ENCODE measurements at places on chromosomes 5 and 9.

- DNase-seq, result no peak
These were observed 136.3 kb upstream of the ASTN2 start for GRCh38 chr9:117551171-117551570.

GRCh38 chr5:132591145-132591544, 34.4 kb downstream of the RAD50 start:
- no peak for DNase-seq

DNA sequence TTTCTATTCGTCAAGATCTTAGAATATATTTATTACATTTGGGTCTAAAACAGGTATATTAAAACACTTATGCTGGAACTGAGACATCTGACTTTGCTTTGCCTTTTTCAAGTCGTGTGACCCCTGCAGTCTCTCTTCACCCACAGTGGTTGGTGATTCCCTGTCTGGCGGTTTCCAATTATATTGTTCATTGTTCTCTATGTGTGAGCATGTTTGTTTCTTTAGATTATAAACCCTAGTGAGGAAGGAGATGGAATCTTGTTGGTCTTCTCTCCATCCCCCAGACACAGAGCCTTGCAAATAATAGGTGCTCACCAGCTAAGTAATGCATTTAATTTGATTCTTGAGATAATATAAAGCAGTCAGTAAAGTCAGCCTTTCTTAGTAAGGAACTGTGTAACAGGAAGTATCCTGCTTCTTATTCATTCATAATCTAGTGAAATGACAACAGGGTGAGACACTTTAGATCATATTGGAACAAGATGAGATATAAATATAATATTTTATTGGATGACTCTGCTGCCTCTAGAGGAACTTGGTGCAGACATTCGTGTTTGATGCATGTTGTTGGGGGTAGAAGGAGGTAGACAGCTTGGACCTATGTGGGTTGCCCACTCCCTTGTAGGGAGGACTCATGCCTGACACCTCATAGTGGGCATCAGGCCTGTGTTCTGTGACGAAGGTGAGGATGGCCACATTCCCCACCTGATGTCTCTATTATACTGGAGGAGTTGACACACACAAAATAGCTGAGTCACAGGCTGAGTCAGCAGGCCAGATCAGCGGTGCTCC, 88.1 kb downstream of the FGF1 start:
- DNase-seq, result no peak

- no peak for DNase-seq
These were observed at the start of gene HAND1 for GRCh38 chr5:154478224-154478565. Gene HAND1, minus strand, starts transcription at chr5:154478227. Its CDS starts 219 bp downstream, at chr5:154478008.

- no peak for DNase-seq
These were observed 93.4 kb downstream of the GNAQ start for GRCh38 chr9:77938163-77938562.

DNA sequence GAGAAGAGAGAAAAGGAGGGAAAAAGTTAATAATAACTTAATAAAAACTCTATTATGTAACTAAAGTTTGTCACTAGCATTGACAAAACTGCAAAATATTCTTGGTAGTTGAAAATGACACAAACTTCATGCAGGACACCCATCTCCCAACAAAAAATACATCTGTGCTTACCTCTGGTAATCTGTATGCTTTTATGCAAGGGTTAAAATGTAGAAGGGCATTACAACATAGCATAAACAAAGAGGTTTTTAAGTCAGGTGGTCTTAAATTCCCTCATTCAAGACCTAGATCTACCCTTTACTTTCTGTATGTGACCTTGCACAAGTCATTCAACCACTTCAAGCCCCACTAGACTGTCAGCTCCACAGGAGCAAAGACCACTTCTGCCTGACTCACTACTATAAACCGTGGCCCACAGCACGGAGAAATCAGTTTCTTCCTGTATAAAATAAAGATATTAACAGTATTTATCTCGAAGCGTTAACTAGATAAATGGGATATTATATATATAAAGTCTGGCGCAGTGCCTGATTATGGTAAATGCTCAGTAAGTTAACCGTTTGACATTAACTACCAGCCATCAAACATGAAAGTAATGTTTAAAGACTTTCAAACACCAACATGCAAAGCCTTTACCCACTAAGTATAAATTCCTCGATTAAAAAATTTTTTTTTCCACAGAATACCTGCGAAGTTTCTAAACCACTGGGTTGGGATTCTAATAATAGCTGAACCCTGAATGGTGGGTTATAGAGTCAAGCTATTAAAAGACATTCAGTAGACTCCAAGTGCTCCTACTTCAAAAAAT, 2.0 kb downstream of the FBXL17 start:
- DNase-seq, result no peak

DNA sequence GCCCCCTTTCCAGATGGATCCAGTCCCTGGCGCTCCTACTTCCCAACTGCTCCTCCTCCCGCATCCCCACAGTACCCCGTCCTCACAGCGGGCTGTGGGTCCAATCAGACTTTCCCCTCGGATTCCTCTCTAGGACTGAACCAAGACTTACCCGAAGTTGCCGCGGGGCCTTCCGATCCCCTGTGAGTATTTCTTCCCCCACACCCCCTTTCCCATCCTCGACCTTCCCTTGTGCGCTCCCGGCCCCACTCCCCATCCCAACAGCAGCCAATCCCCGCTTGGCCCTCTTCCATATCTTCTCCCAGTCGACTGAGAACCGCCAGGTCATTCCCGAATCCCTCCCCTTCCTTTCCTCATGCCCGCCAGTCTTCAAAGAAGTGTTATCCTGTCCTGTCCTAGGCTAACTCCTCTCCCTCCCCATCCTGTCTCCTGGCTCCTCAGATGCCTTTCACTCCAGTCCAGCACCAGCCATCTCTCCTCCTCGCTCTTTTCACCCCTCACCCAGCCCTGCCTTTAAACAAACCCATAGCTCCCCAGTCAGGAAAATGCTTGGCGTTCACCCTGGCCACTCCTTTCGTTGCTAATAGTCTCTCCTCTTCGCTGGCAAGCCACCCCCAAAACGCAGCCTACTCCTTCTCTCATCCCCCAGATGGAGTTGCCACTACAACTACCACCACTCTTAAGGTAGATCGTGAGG, 646 bp downstream of the SWI5 start:
- no peak for DNase-seq

DNA sequence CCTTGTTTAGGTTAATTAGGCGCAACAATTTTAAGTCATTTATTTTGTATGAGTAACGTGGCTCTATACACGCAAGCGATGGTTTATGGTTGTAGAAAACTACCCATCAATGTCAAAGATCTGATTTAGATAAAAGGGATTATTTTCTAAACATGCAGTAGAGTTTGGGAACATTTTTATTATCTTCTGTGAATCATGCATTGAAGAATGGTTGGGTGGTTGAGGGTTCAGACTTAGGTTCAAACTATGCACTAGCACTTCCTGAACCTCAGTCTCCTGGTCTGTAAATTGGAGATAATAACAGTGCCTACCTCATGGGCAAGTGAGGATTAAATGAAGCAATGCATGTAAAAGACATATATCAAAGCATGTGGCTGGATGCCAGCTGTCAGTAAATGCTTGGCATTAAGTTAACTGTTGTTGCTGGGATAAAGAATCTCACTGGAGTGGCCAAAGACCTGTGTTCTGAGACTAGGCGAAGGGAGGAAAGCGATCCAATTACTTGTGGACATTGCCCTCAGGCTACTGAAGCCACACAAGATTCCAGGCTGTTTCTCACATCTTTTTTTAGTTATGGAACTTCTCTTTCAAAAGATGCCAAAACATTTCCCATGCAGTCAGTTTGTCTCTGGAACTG, 1.1 kb upstream of the OTULINL start:
- DNase-seq, result no peak

DNA sequence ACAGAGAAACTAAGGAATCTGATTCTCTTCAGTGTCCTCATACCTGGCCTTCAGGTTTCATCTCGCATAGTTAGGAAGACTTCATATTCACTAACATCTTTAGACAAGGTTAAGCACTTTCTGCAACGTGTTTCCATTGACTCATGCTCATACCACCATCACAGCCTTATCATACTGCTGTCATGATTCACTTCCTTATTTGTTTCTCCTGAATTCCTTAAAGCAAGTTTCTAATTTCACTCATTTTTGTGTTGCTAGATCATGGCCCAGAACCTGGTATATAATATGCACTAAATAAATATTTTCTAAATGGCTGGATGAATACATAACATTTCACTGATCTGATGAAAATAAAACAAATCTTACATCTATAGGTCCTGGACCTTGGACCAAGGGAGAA, 472.9 kb downstream of the PRELID2 start:
- no peak for DNase-seq

DNA sequence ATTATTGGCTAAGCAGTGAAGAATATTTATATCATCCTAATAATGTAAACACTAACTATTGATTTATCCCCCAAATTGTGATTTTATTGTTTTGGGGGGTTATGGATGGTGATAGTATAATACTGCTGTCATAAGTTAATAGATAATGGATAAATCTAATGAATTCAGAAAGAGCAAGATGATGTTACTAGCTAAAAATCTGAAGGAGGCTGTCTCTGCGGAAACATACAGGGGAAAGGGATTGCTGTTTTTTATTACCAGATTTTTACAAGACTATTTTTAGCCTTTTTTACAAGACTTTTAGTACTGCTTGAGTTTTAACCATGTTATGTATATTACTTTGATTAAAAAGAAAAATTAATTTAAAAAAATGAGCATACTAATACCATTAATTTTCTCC, 5.3 kb upstream of the ABL1 start:
- DNase-seq, result no peak

DNA sequence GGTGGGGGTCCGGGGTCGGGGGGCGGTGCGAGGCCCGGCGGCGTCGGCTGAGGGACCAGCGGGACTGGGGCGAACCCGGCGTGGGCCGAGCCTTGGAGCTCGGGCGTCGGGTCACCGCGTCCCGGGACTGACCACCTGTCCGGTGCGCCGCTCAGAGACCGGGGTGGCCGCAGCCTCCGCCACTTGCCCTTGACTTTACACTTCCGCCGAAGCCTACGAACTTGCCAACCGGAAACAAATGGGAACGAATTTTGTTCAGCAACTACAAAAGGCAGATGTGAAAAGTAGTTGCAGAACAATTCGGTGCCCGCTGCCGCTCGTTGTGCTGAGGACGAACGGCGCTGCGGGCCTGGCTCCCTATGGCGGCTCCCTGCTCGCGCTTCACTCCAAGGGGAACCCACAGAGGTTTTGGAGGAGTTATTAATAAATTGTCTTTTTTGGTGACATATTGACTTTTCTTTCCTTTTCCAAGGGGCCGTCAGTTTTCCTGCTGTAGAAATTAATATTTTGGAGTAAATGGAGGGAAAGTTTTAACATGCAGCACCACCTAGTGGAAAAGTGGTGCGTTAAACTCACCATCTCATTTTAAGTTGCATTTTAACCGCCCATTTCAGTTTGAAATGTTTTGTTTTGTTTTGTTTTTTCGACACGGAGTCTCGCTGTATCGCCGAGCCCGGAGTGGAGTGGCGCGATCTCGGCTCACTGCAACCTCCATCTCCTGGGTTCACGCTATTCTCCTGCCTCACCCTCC, 490 bp downstream of the PCBD2 start:
- DNase-seq, result peak; percentile 71

- DNase-seq, result no peak
These were observed 132.8 kb downstream of the MUSK start for GRCh38 chr9:110801426-110801825.

- DNase-seq, result no peak
These were observed 75.2 kb upstream of the ADAMTS2 start for GRCh38 chr5:179420476-179420875.

GRCh38 chr9:92728831-92729734, 35.5 kb downstream of the BICD2 start:
- DNase-seq, result no peak

DNA sequence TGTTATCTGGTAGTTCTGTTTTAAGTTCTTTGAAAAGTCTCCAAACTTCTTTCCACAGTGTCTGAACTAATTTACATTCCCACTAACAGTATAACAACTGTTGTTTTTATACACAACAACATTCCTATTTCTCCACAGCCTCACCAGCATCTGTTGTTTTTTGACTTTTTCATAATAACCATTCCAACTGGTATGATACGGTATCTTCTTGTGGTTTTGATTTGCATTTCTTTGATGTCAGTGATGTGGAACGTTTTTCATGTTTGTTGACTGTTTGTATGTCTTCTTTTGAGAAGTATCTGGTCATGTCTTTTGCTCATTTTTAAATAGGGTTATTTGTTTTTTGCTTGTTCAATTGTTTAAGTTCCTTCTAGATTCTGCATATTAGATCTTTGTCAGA, 12.6 kb upstream of the GRAMD2B start:
- no peak for DNase-seq

DNA sequence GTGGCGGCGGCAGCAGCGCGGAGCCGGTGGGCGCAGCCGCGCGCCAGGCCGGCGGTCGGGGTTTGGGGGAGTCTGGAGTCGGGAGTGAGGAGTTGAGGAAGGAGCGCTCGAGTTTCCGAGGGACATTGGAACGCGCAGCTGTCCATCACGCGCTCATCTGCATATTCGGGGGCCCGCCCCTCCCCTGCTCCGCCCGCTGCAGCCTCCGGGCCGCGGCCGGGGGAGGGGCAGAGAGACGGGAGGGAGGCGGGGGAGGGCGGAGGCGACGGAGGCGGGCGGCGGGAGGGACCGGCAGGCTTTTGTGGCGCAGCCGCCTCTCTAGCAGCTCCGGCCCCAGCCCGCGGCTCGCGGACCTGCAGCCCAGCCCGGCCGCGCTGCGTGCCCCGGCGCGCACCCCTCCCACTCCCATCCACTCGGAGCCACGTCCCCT, at the start of gene IRX2:
Gene IRX2, minus strand, starts transcription at position 86 of the 430 bp plus-strand sequence. CDS start 264 bp downstream, outside the sequence.
- DNase-seq, result no peak

- no peak for DNase-seq
These were observed 745.2 kb upstream of the WWC1 start for GRCh38 chr5:167546270-167546669.

- DNase-seq, result no peak
These were observed 28.8 kb upstream of the DAB2IP start for GRCh38 chr9:121622387-121623203.

GRCh38 chr5:175606409-175606808, 51.5 kb upstream of the HRH2 start:
- DNase-seq, result no peak

GRCh38 chr9:128383791-128384190, 12.6 kb downstream of the URM1 start:
- DNase-seq, result no peak

DNA sequence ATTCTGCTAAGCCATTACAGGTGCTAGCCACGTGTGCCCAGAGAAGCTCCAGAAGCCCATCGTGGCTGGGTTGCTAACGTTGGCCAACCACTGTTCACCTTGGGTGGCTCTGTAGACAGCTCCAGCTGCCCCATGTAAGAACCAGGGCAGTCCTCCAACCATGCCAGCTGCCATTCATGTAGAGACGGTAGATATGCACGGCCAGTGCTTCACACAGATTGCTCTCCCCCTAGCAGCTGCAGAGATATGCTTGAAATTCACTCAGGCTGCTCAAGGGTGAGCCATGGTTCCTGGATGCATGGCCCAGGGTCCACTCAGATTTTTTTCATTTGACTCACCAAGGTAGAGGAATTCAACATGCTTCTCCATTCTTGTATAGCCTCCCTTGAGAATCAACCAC, 31.0 kb downstream of the GADD45G start:
- no peak for DNase-seq

- DNase-seq, result no peak
These were observed 48.5 kb downstream of the SEMA5A start for GRCh38 chr5:9497347-9497746.
